ENCODE measurements at places on chromosomes 7 and 10.
A peak's percentile ranks its signal among the peaks of the same experiment; 100 is the strongest.

GRCh38 chr7:94434042-94434441 lies 39.3 kb downstream of the COL1A2 start:
- DNase-seq: no peak

- no peak for DNase-seq
Measured at GRCh38 chr10:88964869-88965415, 12.4 kb upstream of the ACTA2 start.

DNA sequence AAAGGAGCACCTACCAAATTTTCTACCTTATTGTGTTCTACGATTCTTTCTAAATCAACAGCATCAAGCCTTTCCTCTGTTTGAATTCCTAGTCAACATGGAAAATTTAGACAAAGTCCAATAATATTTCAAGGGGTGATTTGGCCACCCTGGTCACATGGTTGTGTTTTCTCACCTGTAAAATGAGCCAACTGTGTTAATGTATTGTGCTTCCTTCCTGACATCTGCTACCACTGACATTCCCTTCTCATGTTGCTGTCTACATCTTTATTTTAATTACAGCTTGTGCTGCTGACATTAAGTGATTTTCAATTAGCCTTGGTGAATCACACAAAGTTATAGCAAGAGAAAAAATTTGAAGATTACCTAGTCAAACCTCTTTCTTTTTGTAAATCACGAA lies 83.0 kb upstream of the NPSR1 start:
- DNase-seq: no peak

GRCh38 chr7:124702385-124702784 lies 63.2 kb downstream of the GPR37 start:
- no peak for DNase-seq

- no peak for DNase-seq
Measured at GRCh38 chr7:123283373-123283772, 83.6 kb upstream of the SLC13A1 start.

DNA sequence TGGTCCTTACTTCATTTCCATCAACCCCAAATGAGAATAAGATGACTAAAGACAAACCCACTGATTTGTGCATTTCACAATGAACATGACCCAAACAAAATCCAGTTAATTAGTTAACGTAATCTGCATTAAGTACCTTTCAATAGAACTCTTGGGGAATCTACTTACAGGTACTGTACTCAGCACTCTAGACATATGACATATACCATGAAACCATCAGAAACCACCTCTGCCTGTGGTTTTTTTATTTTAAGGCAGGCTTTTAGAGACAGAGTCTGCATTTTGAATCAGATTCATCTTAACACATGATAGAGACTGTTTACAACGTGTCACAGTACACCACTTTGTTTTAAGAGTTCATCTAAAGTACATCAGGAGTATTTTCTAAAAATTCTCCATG lies 168.4 kb downstream of the BTAF1 start:
- DNase-seq: no peak

DNA sequence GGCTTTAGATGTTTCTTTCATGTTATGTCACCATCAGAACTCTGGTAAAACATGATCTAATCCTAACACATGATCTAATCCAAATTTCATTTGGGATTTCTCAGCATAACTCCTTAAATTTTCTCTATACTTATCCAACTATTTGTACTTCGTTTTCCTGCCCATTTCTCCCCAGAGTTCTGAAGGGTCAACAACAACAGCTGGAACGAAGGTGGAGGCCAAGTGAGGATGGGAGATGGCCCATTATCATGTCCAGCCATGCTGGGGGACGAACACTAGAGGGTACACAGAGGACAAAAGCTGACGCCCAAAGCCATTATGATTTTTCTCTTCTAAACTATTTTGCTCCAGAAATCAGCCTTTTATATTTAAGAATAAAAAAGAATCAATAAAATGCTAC lies 185.4 kb downstream of the DOCK4 start:
- DNase-seq: no peak

DNA sequence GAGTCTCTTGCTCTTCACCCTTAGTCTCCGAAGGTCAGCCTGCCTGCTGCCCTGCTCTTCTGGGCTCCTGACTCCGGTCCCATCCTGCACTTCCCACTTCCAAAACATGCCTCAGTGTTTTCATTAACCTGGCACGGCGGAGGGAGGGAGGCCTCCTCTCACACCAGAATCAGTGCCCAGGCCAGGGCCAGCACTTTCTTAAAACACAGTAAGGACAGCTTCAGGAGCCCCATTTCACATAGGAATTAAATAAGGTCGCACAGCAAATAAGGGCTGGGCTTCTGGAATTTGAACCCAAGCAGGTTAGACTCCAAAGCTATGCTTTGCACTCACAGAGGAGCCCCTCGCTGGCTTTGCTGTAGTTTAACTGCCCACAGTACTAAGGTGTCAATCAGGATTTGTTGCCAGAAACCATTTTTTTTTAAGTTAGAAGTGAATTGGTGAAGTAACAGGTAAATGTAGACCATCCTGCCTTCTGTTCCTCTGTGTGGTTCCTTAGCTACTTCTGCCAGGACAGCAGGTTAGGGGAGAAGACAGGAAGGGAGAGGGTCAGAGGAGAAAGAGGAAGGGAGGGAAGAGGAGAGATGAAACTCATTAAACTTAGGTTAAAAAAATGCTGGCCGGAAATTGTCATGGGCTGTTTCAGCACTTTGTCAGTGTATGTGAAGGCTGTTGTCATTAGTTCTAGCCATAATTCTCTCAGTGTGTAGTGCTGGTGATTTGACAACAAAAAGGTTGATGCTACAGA lies 1.1 kb downstream of the RASSF4 start:
- no peak for DNase-seq

DNA sequence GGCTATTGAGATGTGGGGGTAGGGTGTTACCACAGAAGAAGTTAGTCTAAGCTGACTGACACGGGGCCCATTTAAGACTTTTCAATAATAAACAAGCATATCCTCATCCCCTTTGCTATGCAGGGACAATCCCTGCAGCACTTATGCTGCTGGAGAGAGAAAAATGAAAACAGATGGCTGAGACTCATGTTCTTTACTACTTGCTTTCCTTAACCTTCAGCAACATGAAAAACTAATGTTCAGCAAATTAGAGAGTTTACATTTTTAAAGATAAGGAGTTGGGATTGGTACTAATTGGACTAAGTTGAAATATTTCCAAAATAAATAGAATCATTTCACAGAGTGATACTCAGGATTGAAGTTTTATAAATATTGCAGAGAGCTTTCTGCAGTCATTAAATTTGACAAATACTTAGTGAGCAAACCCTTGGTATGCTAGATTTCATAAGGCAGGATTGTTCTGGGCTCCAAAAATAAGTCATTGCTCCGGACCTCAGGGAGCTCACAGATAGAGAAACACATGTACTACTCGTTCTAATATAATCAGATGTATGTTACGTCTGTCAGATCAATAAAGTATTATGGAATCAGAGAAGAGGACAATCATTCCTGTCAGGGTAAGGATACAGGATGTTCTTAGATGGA lies 147.1 kb upstream of the LRRN3 start:
- no peak for DNase-seq

DNA sequence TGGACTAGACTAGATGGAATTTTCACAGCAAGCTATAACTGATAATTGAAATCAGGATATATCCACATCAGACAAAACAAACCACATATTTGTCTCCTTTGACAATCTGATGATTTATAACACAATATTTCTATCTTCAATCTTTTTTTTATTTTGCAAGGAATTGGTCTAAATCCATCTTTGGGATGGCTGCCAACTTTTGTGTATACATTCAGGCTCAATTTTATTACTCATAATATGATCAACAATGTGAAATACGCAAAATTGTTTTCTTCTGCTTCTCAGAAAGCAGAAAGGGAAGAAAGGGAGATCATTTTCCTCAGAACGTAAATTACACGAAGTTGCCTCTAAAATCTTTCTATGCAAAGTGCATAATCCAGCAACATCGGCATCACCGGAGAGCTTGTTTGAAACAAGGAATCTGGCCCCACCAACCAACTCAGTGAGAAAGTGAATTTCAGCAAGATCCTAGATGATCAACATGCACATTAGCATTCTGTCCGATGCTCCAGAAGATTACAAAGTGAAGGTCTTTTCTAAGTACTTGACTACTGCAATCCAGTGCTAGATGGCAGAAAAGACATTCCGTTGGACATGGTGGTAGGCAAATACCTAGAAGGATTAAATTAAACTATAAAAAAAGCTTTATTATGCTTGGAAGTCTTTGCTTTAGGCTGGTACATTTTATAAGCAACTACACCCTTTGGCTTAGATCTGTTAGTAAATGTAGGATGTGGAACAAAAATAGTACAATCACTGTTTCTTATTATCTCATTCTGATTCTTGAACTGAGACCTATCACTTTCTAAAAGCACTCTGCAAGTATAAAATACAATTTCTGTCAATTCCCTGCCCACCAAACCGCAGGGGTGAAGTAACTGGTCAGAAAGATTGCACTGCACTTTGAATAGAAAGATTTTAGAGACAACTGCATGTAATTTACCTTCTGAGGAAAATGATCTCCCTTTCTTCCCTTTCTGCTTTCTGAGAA lies 126.4 kb upstream of the RSU1 start:
- DNase-seq: no peak

GRCh38 chr7:141257597-141257996 lies 183.7 kb downstream of the TMEM178B start:
- DNase-seq: no peak

GRCh38 chr10:11011984-11012383 lies 5.7 kb upstream of the CELF2 start:
- DNase-seq: no peak

GRCh38 chr10:69372126-69372980 lies 44.4 kb downstream of the TACR2 start:
- no peak for DNase-seq

- no peak for DNase-seq
Measured at GRCh38 chr7:151327659-151328058, 14.0 kb upstream of the NUB1 start.

DNA sequence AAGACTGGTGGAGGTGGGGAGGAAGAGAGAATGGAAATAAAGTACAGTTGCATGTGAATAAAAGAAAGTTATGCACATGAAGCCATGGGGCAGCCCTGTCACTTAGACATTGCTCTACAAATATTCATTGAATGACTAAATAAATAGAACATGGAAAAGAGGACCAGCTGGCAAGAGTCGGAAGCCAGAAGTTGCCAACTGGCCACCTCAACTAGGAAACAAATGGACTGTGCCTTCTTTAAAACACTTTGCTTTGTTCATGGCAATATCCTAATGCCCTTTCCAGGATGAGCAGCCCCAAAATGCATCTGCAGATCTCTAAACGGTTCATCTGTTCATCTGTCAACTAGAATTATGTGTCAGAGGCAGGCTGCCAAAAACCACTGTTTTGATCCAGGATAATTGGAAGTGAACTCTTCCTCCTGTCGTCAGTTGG lies 157.3 kb downstream of the NOC3L start:
- no peak for DNase-seq

- no peak for DNase-seq
Measured at GRCh38 chr7:135316648-135317313, 83.1 kb downstream of the STRA8 start.

- no peak for DNase-seq
Measured at GRCh38 chr10:47095848-47096612, 184.8 kb downstream of the PTPN20 start.

GRCh38 chr7:38880035-38880434 lies 29.0 kb downstream of the VPS41 start:
- no peak for DNase-seq

- DNase-seq: no peak
Measured at GRCh38 chr7:158442260-158442659, 145.4 kb downstream of the PTPRN2 start.

- no peak for DNase-seq
Measured at GRCh38 chr7:149872419-149873073, 1.2 kb upstream of the ATP6V0E2 start.

DNA sequence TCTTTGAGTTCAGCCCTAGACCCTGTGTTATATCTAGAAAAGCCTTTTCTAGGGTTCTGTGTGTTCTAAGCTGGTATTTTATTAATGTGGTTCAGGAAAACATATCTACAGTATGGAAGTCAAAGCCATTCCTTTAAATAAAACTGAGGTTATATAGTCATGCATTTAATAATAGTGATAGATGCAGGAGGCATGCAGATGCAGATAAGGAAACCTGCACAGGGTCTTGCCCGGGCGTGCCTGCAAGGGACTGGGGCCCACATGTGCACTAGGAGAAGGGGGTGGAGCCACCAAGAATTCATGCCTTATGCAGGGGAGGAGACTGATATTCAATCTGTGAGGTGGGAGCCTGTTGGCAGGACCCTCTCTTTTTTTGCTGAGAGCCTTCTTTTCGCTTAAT lies 171.5 kb downstream of the PRPF18 start:
- DNase-seq: no peak

- no peak for DNase-seq
Measured at GRCh38 chr7:41921453-41921981, 218.6 kb upstream of the INHBA start.

DNA sequence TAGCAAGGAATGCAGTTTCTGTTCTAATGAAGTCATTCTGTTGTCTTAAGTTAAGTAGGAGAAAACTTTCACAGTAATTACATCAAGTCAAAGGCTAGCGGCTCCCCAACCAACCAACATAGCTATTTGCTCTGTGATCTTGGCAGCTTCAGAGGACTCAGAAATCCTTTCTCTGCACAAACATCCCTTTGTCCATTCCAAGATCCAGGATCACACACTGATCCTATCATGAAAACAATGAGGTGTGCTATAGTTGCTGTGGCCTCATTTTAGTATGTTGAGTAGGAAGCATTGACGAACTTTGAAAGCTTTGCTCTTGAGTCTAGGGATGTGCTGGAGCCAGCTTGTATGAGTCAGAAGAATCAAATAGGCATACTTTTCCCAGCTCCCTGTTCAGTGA lies 218.2 kb upstream of the PRSS58 start:
- no peak for DNase-seq

- DNase-seq: no peak
Measured at GRCh38 chr10:129441372-129442009, 25.6 kb upstream of the MGMT start.

DNA sequence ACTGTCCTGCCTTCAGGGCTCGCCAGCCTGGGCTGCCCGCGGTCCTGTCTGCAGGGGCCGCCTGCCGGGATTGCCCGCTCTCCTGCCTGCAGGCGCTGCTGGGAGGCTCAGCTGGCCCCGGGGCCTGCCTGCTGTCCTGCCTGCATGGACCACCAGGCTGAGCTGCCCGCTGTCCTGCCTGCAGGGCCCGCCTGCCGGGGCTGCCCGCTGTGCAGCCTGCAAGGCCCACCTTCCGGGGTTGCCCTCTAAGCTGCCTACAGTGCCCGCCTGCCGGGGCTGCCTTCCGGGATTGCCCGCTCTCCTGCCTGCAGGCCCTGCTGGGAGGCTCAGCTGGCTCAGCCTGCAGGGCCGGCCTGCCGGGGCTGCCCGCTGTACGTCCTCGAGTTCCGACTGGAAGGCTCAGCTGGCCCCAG lies 164.4 kb downstream of the GLRX3 start:
- peak; percentile 49 for DNase-seq

DNA sequence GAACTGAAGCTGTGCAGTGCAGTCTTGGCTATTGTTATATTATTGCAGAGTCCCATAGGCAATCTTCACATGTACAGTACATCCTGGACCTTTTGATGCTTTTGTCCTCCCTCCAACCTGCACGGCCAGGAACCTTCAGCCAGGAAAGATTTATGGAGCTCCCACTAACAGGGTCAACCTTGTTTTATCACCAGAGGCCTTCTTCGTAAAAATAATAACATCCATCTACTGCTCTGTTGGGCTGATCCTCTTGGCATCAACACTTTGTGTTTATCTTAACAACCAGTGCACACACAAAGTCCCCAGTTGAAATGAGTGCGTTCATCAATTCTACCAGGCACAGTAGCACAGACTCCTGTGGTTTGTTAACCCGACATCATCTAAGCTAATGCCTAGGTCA lies 72.4 kb downstream of the AGMO start:
- no peak for DNase-seq

- no peak for DNase-seq
Measured at GRCh38 chr10:3512263-3512662, 272.7 kb downstream of the KLF6 start.

Measured in stimulated activated CD8-positive, alpha-beta memory T cell treated with anti-CD3 and anti-CD28 coated beads, Interleukin-2, amount 100 ng/mL, for 1 hour (primary cell).